Activated CD4-positive, CD25-positive, alpha-beta regulatory T cell (primary cell): ENCODE measurements at places on chromosomes 16 and 17.

DNA sequence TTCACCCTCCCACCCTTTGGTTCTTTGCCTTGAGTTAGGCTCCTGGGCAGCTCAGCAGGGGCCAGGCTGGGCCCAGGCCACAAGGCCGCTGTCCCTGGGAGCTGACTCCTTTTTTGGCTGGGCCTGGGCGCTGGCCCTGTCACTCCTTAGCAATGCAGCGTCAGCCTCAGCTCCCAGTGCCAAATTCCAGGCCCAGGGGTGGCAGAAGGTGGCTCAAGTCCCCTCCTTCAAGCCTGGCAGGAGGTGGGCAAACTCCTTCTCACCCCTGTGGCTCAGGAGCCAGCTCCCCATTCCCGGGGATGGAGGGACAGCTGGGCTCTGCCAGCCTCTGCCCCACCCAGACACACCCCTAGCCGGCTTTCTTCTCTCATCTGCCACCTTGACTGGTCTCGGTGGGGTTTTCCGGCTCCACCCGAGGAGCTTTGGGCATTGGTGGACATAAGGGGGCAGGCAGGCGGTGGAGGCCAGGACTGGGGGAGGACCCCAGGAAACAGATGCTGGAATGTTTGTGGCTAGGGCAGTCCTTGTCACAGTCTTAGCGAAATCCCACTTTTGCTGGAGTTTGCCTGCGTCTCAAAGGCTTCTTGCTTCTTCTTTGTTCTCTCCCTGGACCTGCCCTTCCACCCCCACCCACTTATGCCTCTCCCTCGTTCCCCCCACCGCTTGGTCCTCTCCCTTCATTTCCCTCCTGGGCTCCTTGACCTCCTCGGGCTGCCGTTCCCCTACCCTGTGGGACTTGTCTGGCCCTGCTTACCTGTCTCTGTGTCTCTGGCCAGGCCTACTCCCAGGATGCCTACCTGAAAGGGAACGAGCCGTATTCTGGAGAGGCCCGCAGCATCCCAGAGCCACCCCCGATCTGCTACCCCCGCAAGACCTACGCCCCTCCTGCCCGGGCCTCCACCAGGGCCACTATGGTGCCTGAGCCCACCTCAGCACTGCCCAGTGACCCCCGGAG is 37.4 kb downstream of the ARHGAP23 start:
- no peak for DNase-seq

- DNase-seq = no peak
These were observed 3.0 kb downstream of the COA3 start for GRCh38 chr17:42795465-42795864.

DNA sequence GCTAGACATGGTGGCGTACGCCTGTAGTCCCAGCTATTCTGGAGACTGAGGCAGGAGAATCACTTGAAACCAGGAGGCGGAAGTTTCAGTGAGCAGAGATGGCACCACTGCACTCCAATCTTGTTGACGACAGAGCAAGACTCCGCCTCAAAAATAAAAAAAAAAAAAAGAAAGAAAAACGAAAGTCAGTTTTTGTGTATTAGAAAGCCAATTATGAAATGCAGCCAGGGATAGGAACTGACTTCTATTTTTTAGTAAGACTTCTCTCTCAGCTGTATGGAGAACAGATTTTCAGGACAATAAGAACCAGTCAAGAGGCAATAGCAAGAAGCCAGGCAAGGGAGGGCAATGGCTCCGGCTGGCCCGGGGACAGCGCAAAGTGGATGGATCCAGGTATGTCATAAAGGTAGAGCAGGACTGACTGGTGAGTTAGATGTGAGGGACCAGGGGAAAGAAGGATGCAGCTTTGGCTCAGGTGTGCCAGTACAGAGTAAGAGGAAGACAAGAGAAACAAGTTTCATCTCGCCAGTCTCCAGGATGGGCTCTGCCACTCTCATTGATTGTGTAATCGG is 12.5 kb upstream of the CCL1 start:
- DNase-seq = no peak

DNA sequence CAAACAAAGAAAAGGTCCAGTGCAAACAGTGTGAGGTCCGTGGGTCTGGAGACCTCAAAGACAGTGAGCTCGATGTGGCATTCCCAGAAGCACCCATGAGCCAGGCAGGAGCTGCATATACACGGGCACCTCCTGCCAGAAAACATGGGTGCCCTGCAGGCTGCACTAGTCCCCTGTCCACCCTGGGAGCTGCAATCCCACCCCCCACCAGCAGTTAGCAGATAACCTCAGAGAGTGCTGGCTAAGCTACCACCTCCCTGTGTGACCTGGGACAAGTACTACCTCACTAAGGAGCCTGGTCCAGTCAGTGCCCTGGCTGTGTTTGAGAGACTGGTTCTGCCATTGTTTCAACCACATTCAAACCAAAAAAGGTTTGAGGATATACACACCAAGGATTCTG is 135.7 kb downstream of the ZNF423 start:
- no peak for DNase-seq

DNA sequence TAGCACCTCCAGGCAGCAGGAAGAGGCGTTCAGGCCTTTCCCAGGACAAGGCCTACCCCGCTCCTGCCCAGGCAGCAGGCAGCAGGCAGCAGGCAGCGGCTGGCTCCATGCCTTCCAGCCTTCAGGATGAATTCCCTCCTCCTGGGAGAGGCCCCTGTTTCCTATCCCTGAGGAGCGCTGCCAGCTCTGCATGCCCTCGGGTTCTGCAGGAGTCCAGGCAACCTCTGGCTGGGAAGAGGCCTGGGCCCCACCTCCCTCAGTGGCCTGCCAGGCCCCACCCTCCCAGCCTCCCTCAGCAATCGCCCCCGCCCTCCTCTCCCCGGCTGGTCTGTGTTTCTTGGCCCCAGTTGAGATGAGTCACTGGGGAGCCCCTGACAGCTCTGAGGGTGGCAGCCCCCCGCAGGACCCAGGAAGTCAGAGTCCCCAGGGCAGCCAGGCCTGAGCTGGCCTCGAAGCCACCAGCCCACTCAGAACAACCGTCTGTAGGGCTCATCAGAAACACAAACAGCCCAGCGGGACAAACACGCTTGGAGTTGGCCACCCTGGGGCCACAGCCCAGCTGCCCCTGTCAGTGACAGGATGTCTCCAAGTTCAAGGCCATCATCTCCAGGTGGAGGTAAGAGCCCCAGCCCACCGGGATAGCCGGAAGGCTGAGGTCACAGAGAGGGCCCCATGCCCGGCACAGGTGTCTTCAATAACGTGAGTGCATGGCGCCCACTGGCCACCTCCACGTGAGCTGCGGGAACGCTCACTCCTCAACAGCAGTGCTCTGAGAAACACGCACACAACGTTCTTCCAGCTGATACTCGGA is 39.5 kb upstream of the CIBAR2 start:
- no peak for DNase-seq

GRCh38 chr17:17590883-17591354 is 589 bp downstream of the PEMT start:
- DNase-seq = no peak

- no peak for DNase-seq
These were observed 4.8 kb downstream of the CTRB2 start for GRCh38 chr16:75202069-75202590.
